ENCODE measurements at places on chromosomes 2 and 18.

DNA sequence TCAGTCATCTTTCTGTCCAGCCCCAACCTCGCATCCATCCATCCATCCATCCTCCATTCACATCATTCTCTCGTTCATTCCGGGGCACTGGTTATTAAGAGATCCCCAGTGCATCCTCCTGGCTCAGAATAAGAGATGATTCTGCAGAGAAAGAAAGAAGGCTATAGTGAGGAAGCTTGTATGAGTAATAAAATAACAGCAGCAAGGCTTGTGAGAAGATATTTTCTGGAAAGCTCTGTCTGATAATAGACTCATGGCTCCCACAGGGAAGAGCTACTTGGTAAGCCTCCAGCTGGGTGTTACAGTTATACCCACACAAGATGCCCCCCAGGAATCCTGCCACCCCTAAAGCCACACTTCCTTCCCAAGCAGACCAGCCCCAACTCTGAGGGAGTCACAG, 143.2 kb downstream of the MTCL1 start:
- no peak for DNase-seq

DNA sequence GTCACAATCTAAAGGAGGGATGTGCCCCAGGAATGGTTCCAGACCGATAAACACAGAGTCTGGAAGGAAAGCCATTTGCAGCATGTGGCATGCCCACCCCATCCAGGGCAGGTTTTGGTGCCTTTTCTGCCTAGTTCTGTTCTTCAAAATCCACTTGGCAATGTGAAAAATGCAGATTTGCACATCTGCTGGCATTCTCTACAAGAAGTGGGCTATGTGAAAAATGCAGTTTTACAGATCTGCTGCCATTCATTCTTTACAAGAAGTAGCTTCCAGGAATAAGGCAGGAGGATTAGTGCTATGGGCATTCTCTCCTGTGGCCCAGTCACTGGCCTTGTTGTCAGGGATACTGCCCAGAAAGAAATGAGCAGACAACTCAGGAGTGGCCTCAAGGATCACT, 68.1 kb downstream of the C1D start:
- DNase-seq, result no peak

GRCh38 chr2:96145036-96145847, at the start of gene DUSP2:
TSS of gene DUSP2 (minus strand) at chr2:96145440. CDS start at chr2:96145354, 86 bp downstream.
- DNase-seq, result no peak

- DNase-seq, result no peak
These were observed 2.3 kb downstream of the HDAC4 start for GRCh38 chr2:239398521-239398921.

GRCh38 chr2:69773206-69773605, 31.3 kb downstream of the ANXA4 start:
- DNase-seq, result no peak

DNA sequence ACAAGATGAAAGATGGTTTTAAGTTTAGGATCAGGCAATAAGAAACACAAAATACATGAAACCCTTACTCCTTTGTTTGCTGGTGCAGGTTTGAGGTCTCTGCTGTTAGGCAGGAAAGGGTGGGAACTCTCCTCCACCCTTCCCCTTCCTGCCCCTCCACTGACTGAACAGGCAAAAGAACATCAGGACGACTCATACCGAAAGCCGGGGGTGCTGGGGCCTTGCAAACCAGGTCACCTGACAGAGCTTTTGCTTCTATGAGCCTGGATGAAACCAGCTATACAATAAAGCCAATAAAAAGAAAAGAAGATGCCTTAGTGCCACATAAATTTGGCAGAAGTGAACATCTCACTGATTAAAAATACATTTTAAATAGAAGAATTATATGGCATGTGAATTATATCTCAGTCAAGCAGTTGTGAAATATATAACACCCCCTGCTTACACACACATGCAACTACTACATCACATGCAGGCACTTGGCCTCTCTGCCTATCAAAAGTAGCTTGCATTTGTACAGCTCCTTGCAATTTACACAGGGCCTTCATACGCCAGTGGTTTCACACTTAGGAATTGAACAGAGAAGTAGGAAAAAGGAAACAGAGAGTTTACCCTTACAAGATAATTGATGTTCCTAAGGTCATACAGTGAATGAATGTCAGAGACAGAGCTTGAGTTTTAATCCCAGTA, 215.1 kb upstream of the TRIB2 start:
- no peak for DNase-seq

GRCh38 chr2:18096836-18097405, 218.5 kb downstream of the KCNS3 start:
- DNase-seq, result no peak

GRCh38 chr18:2526329-2526728, 45.0 kb downstream of the METTL4 start:
- DNase-seq, result no peak

GRCh38 chr2:178522950-178523595, 42.8 kb downstream of the PLEKHA3 start:
- DNase-seq, result no peak

DNA sequence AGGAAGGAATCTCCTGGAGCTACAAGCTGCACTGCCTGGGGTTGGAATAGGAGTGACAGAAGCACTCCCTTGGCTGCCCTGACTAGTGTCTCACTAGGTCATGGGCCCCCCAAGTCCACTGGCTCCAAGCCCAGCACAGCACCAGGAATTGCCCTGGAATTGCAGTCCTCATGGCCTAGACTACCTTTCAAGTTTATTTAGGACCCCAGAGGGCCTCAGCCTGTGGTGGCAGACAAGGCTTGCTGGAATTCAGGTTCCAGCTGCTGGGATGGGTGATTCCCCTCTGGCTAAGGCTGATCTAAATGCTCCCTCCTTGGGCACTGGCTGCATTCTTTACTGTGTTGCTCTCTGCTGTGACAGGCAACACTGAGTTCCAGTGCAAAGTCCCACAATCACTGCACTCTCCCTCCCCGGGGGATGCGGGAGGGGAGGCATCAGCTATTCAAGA, 14.0 kb downstream of the STRADB start:
- no peak for DNase-seq

DNA sequence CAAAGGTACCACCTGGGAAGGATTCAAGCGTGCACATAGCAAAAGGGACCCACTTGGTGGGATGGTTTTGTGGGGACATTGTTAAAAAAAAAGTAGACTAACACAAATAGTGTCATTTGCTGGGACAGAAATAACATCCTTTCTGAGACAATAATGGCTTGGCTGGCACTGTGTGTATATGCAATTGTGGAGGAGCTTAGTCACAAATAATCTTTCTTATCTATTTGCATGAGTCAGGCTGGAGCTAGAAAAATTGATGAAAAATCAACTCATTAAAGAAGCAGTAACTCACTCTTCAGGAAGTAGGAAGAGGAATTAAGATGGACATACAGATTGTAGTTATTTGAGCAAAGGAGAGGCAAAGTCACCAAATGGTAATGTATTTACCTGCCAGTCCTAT, 29.5 kb upstream of the ITGB6 start:
- DNase-seq, result no peak

GRCh38 chr2:213763963-213764362, 479.7 kb downstream of the SPAG16 start:
- DNase-seq, result no peak

DNA sequence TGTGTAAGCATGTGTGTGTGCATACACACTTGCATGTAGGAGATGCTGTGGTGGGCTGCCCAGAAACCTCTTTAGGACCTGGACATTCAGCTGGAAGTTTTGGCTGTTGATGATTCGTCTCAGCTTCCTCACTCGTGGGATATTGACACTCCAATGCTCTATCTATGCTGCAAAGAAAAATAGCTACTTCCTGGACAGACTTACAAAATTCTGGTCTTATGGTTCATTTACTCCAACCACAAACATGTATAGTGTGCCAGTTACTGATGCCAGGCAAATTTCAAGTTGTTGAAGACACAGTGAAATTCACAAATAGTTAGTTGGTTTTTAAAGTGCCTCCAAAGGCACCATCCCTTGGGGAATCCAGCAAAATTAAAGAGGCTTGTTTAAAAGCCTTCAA, 882.6 kb downstream of the CPS1 start:
- DNase-seq, result no peak

DNA sequence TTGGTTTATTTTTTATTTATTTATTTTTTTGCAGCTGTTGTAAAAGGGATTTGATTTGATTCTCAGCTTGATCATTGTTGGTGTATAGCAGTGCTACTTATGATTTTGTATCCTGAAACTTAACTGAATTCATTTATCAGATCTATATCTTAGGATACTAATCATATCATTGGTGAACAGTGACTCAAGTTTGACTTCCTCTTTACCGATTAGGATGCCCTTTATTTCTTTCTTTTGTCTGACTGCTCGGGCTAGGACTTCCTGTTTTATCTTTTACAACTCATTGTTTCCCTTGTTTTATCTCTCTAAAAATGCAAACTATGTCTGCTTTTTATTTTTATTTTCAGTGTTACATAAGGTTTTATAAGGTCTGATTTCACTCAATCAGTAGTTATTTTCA, 23.6 kb downstream of the SP100 start:
- DNase-seq, result no peak

GRCh38 chr18:10242936-10243680, 211.3 kb upstream of the APCDD1 start:
- no peak for DNase-seq

DNA sequence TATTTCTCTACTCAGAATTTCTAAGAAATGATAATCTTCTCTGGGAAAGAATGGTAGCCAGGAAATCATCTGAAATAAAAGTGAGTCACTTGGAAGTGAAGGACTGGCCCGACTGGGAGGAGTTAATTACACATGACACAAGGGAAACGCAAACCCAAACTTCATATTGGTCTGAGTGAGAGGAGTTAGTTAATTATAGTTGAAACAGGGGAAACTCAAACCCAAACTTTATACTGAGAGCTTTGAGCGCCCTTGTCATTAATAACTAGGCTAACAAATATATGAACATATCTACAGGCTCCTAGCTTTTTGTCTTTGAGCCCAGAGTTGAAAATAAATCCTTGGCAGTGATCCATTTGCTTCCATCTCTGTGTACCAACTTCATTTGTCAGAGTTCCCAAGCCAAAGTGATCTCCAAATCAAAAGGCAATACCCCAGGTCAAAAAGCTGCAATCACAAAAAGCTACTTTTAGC, 187.8 kb upstream of the COL3A1 start:
- no peak for DNase-seq

- no peak for DNase-seq
These were observed 47.0 kb upstream of the PPP1CB start for GRCh38 chr2:28704621-28705020.

DNA sequence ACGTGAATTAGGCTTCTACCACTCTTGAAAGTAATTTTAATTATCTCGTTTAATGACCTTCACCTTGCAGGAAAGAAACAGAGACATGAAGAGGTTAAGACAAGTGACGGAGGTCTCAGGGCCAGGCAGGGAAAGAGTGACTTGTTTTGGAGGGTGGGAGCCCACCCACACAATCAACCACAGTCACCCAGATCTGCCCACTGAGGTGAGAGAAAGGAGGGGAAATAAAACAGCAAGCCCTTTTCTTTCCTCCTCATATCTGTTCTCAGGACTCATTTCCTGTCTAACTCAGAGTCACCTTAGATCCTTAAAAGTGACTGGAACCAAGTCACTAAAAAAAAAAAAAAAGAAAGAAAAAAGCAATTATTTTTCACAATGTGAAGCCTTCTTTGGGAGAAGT, 26.8 kb downstream of the ATP8B1 start:
- DNase-seq, result no peak

DNA sequence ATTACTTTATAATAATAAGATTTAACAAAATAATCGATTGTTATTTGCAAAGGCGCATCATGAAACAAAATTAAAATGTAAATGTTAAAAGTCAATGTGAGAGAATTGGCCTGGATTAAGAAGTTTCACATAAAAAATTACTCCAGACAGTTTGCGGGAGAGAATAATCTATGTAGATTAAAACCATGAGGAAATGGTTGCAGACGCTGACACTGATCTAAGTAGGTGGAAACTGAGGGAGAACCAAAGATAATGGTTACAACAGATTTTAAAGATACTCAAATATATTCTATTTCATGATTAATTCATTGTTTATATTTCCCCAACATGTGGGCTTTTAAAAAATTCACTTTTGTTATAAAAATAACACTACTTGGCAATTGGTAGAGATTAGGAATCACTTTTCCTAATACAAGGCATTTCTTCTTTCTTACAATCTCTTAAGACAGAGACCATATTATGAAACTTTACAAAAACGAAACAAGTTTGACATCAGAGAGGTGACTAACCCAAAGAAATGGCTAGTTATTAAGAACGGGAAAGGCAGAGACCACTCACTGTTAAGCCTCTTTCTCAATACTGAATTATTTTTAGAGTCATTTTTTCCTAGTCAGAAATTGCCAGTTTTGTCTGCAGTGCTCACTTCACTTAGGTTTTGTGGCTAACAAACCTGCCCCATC, 1.6 kb downstream of the KANSL1L start:
- no peak for DNase-seq

DNA sequence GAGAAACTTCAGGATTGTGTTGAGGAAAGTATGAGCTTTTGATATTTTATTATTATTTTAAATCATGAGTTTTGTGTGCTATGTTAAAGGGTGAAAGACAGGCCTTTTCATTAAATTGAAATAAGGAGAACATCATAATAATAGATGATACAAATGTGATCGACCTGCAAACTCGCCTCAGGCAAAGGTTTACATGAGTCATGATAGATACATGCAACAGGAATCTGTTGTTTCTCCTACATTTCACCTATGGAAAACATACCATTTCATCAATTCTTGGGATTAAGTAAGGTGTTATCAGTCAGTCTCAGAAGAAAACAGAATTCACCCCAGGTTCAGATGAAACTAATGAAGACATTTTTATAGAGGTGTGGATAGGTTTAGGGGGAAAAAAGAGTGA, 1992.5 kb upstream of the PIK3C3 start:
- DNase-seq, result no peak

- no peak for DNase-seq
These were observed 76.2 kb downstream of the MAP3K20 start for GRCh38 chr2:173151671-173152401.

DNA sequence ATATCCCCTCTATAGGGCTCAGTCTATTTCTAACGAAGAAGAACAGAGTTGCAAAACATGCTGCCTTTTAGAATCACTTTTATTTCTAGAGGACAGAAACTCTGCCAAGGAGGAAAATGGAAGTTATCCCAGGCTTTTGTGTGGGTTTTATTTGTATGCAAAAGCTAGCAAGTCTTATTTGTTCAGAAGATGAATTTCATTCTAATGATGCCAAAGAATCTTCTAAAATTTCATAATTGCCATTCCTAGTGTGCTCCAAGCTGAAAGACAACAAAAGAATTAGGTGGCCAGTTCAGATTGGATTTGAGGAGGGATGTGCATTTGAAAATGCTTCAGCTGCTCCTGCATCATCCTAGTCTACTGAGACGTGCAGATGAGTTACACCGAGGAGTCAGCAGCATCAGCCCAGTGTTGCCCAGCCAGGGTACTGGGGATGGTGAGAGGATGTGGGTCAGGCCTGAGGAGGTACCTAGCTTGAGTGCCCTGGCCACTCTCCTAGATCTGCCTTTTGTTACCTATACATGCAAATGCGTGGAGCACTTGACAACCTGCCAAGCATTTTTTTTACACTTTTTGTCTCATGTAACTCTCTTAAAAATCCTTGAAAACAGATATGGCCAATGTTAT, 80.1 kb downstream of the KCNS3 start:
- no peak for DNase-seq

- DNase-seq, result no peak
These were observed 31.0 kb downstream of the GLI2 start for GRCh38 chr2:120766470-120767351.
